Psoas muscle (tissue), 8 donors: ENCODE measurements at places on chromosomes 6 and 20. TPM values are rescaled to one million over a fixed set of nuclear protein-coding genes. Genes with fewer than 3 reads are reported as not detected.

The BHLHE23 gene
- not detected for total RNA-seq

GRCh38 chr20:31430568-31431115 is 9.8 kb upstream of the DEFB123 start:
- DNase-seq: no peak

- no peak for DNase-seq
Observed at GRCh38 chr20:3203315-3204123, 963 bp downstream of the DDRGK1 start.

The PGC gene
- total RNA-seq: not detected

The EMILIN3 gene
- total RNA-seq: 0.23 TPM

The HAO1 gene
- total RNA-seq: not detected

The KCNQ5 gene
- total RNA-seq: 56.8 TPM

- no peak for DNase-seq
Observed at GRCh38 chr20:21515300-21516179, 1.7 kb upstream of the NKX2-2 start.

GRCh38 chr6:79947191-79948186 is at the start of gene ELOVL4:
Gene ELOVL4 (minus strand): TSS chr6:79947553. CDS start chr6:79947279, 274 bp downstream.
- DNase-seq: peak; percentile 60

DNA sequence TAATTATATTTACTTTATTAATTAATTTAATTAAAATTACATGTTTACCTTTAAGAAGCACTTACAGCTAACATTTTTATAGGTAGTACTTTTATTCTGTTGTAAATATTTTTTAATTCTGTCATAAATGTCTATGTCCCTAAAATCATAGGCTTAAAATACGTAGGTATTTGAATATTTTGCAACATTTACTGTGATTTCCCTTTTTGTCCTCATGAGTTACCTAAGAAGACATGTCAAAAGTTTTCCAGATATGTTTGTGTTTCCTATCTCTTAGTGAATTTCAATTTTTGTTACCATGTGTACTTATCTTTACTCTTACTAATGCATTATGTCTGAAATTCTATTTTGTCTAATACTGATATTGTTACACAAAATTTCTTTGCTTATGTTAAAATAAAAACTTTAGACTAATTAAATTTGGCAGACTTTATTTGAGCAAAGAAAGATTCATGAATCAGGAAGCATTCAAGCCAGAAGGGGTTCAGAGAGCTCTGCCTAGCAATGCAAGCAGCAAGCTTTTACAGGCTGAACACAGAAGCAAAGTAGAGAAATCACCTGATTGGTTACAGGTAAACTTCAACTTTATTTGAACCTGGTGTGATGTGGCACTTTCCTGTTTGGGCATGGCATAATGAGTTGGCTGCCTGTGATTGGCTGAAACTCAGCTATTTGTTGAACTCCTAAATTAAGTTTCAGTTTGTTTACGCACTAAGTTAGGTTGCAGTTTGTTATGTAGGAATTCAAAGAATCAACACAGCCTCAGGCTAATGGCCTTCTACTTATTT is 123.2 kb upstream of the TMEM170B start:
- DNase-seq: no peak

- DNase-seq: no peak
Observed at GRCh38 chr6:131966443-131966842, 15.3 kb upstream of the CCN2 start.

The BFSP1 gene
- total RNA-seq: 0.30 TPM

GRCh38 chr6:125678601-125679000 is 70.8 kb upstream of the HEY2 start:
- DNase-seq: no peak

DNA sequence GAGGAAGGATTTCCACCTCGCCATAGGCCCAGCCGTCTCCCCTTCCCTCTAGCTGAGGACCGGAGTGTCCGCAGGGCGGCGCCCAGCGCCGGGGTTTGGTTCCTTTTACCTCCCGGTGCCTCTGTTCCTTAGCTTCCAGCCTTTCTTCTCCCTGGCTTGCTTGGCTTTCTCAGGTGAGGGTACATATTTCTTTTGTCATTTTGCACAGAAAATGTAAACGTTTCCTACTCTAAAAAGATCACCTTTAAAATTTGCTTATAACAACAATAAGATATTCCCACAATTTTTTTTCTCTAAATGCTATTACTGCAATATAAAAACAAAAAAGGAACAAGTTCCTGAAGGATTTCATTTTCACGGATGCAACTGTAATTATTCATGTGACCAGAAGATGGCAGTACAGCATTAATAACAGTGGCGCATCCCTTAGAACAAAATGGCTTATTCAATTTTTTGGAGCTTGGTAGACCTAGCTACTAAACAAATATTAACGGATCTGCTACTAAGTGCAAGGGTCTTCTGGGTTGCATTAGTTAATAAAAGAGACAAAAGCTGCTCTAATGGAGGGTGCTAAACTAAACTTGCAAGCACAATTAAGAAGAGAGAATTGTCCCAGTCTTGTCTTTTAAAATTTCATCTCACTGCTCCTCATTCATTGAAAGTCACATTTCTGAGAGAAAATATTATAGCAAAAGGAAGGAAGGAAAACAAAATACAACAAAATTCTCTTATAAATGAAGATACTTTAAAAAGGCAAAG is 172.9 kb downstream of the ADGRG6 start:
- DNase-seq: no peak

- no peak for DNase-seq
Observed at GRCh38 chr6:63975699-63976098, 340.1 kb downstream of the PHF3 start.

- no peak for DNase-seq
Observed at GRCh38 chr20:57135875-57136274, 130.6 kb downstream of the BMP7 start.

The FAM217A gene
- total RNA-seq: not detected

The CEBPB gene
- 445 TPM for total RNA-seq

The TREM1 gene
- 3.0 TPM for total RNA-seq

- no peak for DNase-seq
Observed at GRCh38 chr6:164099269-164099865, 684.8 kb downstream of the QKI start.

- DNase-seq: no peak
Observed at GRCh38 chr20:6169251-6169650, 46.4 kb upstream of the FERMT1 start.

DNA sequence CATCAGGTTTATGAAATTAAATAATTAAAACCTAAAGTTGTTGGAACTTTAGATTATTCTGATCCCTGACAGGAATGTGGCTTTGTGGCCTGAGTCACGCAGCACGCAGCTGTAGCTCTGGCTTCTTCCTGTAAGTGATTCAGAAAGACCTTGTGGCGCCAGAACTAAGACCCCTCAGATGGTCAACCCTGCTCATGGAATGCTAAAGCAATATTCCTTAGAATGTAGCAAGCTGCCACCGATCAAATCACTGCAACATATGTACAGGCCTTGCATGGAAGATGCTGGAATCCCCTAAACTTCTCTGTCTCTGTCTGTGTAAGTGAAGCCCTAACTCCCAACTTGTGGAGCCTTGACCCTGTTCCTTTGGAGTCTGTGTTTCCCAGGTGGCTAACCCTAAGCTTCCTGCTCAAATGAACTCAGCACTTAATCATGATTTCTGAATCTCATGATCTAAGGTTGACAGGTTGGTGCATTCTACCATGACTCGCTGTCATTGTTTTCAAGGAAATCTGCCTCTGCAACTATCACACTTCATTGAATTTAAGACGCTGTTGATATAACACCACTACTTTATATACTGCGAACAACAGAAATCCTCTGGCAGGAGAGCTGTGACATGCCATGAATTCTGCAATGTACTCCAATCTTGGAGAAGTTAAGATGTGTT is 111.2 kb upstream of the CST7 start:
- no peak for DNase-seq
